CD14-positive monocyte (primary cell): ENCODE measurements at places on chromosomes 13 and 19.
A peak's percentile ranks its signal among the peaks of the same experiment; 100 is the strongest.

GRCh38 chr19:47992070-47992469, at the start of gene BSPH1:
BSPH1 (minus strand) TSS chr19:47992170; CDS start chr19:47992081, 89 bp downstream.
- no peak for DNase-seq

DNA sequence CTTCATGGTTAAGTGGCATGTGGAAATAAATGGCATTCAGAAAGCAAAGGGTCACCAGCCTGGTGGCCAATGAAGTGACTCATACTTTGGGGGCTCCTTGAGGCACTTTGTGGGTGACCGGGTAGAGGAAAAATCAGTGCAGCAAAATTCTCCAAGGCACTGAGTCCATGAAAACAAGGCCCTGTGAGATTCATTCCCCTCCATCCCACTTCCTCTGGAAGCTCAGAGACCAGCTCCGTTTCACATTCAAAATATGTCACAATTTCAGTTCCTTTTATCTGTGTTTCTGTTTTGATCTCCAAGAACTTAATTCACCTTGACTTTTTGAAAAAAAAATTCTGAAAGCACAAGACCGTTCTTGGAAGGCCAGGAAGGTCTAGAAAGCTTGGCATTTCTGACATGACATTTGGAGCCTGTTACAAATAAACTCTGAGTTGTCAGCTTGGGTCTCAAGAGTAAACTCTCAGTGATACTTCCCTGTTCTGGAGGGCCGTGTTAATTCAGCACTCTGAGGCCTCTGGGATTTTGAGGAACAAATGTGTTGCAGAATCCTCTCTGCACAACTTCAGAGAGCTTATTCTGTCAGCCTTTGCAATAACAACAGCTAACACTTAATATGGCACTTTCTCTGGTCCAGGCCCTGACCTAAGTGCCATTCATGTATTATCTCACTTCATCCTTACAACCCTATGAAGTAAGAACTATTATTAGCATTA, 6.8 kb downstream of the CYSLTR2 start:
- peak; percentile 91 for DNase-seq

GRCh38 chr19:57068921-57069697, 50.7 kb upstream of the USP29 start:
- DNase-seq, result no peak

DNA sequence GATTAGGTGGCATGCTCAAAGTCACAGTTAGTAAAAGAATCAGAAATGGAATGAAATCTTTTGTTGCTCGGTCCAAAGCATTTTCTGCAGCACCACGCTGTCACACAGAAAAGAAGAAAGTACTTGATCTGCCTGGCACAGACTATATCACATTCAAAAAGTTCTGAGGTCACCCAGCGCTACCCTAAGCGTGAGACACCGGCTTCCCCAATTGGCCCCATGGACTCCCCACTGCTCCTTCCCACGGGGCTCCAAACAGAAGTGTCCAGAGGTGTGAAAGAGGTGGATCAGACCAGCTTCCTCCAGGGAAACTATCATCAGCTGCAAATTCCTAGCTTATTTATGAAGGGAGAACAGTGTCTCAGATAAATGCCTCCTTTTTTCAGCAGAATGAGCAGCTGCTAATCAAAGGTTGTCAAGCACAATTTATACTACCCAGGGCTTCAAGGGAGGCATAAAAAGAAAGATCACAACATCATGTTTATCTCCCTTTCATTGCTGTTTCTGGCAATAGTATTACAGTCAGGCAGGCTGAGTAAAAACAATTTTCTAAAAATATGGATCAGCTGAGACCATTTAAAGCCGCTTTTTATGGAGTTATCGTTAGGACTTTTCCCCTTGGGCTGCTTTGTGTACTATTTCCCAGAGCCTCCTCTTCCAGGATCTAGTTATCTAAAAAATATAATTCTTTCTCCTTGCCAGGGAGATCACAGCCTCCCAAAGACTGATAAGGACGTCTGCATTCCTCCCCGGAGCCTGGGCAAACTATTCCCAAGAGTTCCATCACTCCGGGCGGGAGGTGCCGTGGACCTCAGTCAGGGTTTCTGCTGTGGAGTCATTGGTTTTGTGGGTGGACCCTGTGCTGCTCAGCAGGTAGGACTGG, 208.0 kb downstream of the LHFPL6 start:
- no peak for DNase-seq

GRCh38 chr13:33817513-33817900, 442 bp upstream of the RFC3 start:
- no peak for DNase-seq

DNA sequence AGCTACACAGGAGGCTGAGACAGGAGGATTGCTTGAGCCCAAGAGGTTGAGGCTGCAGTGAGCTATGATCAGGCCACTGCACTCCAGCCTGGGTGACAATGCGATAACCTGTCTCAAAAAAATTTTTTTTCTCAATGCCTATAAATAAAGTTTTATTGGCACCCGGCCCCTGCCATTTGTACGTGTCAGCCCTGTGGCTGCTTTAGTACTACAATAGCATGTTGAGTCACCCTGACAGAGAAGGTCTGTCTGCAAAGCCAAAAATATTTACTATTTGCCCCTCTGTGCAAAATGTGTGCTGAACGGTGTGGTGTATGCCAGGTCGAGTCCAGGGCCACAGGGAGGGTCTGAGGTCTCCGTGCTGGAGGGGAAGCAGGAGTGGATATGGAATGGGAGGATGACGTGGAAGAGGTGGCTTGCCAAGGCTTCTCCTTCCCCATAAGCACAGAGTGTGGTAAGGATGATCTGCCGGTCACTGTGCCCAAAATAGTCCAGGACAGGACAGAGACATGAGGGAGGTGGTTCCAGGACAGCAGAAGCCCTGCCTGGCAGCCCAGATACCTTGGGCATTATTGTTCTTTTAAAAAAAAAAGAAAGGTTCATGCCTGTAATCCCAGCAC, 10.0 kb downstream of the NMRK2 start:
- DNase-seq, result no peak

DNA sequence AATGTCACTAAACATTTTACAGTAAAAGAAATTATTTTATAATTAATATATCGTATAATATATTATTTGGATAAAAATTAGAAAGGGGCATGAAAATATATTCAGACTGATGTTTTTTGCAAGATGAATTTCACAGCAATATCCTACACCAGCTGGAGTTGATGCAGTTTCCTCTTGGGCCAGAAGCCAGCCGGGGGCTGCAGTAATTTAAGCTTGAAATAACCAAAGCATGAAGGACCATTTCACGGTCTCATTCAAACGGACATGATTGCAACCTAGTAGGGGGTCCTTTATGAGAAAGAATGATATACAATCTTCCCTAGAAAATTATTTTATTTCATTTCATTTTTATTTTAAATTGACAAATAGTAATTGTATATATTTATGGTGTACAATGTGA, 797.2 kb upstream of the PCDH9 start:
- DNase-seq, result no peak

DNA sequence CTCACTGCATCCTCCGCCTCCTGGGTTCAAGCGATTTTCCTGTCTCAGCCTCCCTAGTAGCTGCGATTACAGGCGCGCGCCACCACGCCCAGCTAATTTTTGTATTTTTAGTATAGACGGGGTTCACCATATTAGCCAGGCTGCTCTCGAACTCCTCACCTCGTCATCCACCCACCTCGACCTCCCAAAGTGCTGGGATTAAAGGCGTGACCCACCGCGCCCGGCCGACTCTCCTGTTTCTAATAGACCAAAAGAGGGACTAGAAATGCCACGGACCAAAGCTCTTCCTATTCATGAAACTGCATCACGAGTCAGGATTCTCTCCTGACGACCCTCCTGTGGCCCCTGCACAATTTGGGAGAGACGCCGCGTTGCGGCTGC, 563 bp downstream of the ZNF43 start:
- no peak for DNase-seq

DNA sequence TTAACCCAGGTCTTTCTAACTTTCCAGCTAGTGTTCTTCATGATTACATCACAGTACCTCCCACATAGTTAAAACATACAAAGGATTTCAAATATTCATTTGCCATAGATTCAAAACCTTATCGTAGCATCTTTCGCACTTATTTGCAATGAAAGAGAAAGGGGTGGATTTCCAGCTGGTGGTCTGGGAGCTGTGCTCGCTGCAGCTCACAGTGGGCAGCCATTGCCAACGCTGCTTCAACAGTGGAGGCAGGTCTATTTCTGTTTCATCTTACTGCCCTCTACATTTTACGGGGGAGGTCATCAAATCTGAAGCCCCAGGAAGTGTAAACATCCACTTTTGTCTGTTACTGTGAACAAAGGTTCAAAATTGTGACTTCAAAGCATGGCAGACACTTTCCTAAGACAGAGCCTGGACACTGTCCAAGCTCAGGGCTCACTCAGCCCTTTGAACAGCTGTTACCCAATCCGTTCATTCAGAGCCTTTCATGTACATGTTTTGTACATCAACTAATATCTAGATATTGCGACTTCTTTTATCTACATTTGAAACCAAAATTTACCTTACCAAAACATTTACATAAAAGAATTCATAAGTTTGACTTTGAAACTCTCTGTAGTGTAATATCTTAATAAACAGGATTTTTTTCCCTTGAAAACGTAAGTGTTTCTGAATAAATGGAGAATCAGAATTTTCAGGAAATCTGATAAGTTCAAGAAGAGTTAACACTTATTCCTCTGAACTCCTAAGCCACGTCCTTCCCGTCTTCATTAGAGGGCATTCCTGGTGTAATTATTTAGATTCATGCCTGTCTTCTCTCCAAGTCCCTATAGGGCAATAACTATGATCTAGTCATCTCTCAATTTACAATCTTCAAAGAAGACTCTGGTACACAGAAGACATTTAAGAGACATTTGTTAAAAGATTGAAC, 25.1 kb downstream of the STARD13 start:
- DNase-seq, result no peak

- no peak for DNase-seq
These were observed 1.2 kb upstream of the SLAIN1 start for GRCh38 chr13:77696006-77696878.

GRCh38 chr13:48573213-48574007, 40.5 kb upstream of the RCBTB2 start:
- DNase-seq, result no peak

DNA sequence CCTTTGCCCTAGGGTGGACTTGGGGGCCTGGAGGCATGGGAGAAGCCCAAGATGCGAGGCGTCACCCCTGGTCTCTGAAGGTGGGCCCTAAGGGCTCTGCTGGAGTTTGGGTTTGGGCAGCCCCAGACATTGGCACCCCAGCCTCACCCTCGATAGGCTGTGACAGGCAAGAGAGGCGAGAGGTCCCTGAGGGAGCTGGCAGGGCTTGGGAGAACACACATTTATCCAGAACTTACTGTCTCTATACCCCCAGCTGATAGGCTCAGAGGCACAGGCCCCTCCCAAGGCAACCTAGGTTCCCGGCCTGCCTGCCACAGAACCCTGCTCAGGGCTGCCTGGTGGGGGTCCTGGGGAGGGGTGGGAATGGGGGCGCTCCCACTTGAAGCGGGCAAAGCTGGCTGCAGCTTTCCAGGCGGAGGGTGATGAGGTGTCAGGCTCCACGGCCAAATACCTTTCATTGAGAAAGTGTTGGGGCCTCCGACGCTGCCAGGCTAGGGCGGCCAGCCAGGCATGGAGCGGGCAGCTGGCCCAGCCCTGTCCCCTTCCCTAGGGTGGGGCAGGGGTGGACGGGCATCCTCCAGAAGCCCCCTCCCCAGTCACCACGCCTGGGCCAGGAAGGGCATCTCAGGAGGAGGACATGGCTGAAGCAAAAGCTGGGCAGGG, 9.7 kb downstream of the CILP2 start:
- no peak for DNase-seq

- DNase-seq, result no peak
These were observed 16.4 kb downstream of the TDRD12 start for GRCh38 chr19:32735936-32736335.

DNA sequence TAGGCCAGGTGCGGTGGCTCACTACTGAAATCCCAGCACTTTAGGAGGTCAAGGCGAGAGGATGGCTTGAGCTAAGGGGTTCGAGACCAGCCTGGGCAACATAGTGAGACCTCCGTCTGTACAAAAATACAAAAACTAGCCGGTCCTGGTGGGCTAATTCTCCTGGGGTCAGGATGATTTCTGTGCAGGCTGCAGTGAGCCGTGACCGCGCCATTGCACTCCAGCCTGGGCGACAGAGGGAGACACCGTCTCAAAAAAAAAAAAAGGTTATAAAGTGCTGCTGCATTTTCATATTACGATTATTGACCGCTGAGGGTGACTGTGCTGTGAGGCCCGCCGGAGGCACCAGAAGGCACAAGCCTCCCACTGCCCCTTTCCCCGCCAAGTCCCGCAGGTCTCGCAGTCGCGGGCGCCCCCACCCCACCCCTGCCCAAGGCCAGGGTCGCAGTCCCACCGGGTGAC, 477 bp upstream of the PLEKHF1 start:
- no peak for DNase-seq

GRCh38 chr13:99464441-99464949, 36.8 kb upstream of the TM9SF2 start:
- no peak for DNase-seq

GRCh38 chr13:112058519-112058873, 8.5 kb upstream of the SOX1 start:
- DNase-seq, result no peak

DNA sequence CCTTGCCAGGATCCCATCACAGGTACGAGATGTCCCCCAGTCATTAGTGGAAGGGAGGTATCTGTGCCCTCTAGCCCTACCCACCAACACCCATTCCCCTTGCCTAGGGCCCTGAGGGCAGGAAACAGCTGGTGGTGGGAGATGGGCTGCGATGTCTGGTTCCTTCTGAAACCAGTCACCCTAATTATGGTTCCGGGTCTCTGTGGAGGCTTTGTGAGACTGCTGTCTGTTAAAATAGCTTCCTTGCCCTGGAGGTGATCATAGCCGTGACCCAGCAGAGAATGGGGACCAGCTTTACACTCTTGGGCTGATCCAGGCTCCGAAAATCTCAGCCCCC, 5.5 kb downstream of the ALDH16A1 start:
- DNase-seq, result no peak

DNA sequence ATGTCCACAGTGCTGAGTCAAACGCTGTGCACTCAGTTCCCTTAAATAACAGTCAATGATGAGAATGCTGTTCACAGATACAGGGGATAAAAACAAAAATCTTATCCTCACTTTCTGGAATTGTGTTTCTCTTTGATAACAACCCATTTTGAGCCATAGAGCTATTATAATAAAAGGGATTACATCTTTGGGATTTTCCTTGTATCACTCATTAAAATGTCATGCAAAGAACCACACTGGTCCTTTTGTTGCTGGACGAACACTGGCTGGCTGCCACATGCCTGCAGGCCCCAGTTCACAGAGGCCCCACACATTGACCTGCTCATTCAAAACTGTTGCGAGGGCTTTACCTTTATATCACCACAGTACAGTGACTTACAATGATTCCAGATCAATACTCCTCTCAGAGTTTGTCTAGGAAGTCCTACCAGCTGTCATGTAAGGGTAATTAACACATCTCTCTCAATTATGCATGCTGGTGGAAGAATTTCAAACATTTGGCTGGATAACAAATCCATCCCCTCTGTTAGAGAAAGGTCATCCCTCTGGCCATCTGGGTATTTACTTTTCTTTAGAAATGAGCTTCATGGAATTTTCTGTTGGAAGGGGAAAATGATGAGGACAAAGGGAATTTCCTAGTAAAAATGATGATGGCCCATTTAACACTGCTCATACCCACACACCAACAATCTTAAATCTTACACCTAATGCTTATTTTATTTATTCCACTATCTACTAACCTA, 85.9 kb downstream of the MBNL2 start:
- DNase-seq, result no peak
